ENCODE measurements at places on chromosomes 7 and 10. TPM values are rescaled to one million over a fixed set of nuclear protein-coding genes. Genes with fewer than 3 reads are reported as not detected.

DNA sequence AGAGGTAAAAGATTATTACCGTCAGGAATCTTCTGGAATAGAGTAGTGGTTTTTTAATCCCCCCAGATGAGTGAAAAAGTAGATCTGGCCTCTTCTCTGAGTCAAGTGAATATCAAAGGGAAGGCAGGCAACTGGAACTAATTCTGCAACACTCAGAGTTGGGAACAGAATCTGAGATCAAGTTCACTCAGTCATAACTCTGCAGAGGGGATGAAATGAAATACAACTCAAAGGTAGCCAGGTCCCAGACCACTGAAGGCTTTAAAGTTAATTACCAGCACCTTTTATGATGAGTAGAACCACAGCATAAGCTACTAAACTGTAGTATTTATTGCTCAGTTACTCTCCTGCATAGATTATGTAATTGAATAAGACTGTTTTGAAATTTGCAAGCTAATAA, 455.6 kb upstream of the AKR1E2 start:
- no peak for DNase-seq

GRCh38 chr7:151451626-151452571, 12.0 kb upstream of the CRYGN start:
- DNase-seq, result no peak

GRCh38 chr10:91120348-91120747, 100.1 kb upstream of the PCGF5 start:
- DNase-seq, result no peak

ACBD7 gene
- total RNA-seq, result 1.3 TPM

CPVL gene
- total RNA-seq, result not detected

GRCh38 chr10:126525326-126525725, 137.0 kb upstream of the ADAM12 start:
- DNase-seq, result no peak

DNA sequence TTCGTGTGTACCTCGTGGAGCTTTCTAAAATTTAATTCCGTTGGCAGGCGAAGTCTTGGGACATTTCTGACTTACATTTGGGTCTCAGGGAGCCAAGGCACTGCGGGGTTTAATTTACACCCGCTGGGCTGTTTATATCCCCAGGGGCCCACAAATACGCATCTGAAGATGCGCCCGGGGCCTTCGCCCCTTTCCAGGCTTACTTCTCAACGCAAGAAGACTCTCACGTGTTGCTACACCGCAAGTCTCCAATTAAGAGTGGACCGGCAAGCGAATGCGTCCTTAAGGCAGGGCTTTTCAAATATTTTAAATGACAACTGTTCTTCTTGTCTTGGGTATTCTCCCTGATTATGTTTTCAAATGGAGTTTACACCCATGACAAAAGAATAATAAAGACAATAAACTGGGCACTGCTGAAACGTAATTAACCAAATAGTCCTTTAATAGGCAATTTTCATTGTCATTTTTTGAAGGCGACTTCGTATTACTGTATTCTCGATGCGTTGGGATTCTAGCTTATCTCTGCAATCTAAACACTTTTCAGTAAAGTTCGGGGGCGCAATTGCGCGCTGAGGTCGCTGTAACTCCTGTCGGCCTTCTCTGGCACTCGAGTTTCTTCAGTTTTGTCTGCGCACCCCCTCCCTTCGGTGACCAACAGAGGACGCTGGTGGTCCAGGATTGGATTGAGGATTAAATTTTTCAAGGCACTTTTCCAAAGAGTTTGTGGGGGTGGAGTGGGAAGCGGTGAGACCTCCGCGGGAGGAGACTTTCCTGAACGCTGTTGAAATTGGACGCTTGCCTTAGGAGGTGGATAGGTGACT, 837 bp upstream of the IGFBP3 start:
- no peak for DNase-seq

- no peak for DNase-seq
Measured at GRCh38 chr10:93468461-93469213, 13.5 kb downstream of the MYOF start.

- DNase-seq, result no peak
Measured at GRCh38 chr10:29112827-29113615, 175.8 kb upstream of the LYZL1 start.

DNA sequence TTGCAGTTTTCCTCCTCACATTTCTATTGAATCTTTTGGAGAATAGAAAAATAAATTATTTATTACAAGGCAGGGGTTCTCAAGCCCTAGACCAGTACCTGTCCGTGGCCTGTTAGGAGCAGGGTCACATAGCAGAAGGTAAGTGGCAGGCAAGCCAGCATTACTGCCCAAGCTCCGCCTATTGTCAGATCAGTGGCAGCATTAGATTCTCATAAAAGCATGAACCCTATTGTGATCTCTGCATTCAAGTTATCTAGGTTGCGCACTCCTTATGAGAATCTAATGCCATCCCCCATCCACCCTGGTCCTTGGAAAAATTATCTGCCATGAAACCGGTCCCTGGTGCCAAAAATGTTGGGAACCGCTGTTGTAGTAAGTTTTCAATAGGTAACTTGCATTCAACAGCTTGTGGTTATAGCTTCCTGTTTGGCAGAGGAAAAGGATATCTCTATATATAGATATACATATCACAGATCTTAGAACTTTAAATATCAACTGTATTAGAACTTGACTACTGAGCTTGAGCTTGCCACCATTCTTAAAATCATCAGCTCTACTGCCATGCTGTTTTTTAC, 165.1 kb downstream of the AHR start:
- no peak for DNase-seq

DNA sequence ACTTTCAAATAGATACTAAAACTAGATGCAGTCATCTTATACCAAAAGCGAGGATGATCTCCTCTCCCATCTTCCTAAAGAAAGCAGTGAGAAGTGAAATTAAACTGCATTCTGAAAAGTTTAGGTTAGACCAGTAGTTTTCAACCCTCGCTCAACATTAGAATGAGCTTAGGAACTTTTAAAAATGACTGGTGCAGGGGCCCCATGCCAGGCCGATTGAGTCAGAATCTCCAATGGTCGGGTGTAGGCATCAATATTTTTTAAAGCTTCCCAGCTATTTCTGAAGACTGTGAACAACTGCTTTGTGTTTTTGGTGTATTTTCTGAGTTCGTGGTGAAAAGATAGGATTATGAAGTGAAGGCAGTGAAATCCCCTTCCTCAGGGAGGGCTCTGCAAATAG, 146.0 kb downstream of the VTI1A start:
- no peak for DNase-seq

GRCh38 chr7:5206686-5207085, 16.7 kb downstream of the WIPI2 start:
- no peak for DNase-seq

DNA sequence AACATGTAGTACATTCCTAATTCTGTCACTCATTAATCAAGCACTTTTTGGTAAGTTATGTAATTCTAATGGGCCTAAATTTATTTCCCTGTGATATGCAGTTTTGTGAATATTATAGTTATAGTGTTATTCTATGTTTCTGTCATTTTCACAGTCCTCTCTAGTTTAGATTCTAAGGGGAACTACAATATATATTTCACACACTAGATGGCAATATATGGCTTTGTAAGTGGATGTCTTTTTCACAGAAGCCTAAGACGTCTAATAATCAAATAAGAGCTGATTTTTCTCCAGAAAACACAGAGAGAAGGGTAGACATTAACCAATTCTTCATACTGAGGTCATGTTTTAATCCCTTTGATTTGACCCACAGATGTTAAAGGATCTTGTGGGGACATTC, 18.0 kb downstream of the RNLS start:
- DNase-seq, result no peak

HOXA1 gene
- 0.35 TPM for total RNA-seq

- DNase-seq, result no peak
Measured at GRCh38 chr7:80307227-80307856, 172.7 kb downstream of the GNAI1 start.

GRCh38 chr7:99642027-99642426, 25.3 kb downstream of the ZSCAN25 start:
- DNase-seq, result no peak

- DNase-seq, result no peak
Measured at GRCh38 chr7:25256333-25256819, 28.1 kb upstream of the NPVF start.

- DNase-seq, result no peak
Measured at GRCh38 chr7:32077806-32078205, 7.6 kb upstream of the PDE1C start.

ZNF746 gene
- total RNA-seq, result 16.4 TPM

SUGCT gene
- 2.3 TPM for total RNA-seq

DNA sequence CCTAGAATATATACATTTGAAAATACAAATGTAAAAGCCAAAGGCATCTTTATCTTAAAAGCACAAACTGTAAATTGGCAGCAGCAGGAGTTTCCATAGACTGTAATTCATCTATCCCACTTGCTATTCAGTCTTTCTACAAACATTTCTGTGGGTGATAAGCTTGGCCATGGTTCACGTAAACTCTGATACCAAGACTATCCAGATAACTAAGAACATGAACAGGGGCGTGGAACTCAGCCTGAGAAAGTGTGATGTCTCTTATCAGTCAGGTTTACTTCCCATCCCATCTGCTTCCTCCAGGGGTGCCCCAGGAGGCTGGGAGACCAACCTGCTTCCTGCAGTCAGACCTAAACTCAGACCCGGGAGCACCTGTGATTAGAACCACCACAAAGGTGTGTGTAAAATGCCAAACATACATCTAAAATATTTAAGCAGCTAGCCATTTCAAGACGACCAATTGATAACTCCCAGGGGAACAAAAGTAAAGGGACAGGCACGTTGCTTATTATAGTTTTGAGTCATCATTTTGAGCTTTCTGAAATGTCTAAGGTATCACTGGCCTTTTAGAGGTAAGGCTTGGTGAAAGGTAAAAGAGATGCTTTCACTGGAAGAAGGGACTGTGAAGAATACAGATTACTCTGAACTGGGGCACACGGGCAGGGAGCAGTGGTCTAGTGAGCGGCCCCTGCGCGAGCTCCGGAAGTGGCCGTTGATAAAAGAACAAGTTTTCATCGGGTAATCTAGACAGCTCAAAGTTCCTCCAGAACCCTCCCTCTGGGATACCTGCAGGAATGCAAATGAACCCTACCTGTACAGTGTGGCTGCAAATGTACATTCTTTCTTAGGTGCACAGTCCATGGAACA, 51.5 kb downstream of the RSU1 start:
- DNase-seq, result no peak

NUTM2A gene
- 0.47 TPM for total RNA-seq

NKX1-2 gene
- not detected for total RNA-seq

ANK3 gene
- total RNA-seq, result 1.7 TPM
